ENCODE measurements at places on chromosomes 5 and 9. TPM values are rescaled to one million over a fixed set of nuclear protein-coding genes. Genes with fewer than 3 reads are reported as not detected.

GRCh38 chr5:142069606-142070399 lies 38.8 kb upstream of the NDFIP1 start:
- no peaks in the 10 kb centered on the region for H3K4me1 ChIP-seq
- H3K27ac ChIP-seq = no peak overlapping the region
- H3K4me3 ChIP-seq = no peak overlapping the region
- no peaks in the 10 kb centered on the region for H3K27me3 ChIP-seq

- no peak overlapping the region for H3K4me3 ChIP-seq
- no peak for DNase-seq
- no peaks in the 10 kb centered on the region for H3K4me1 ChIP-seq
- H3K36me3 ChIP-seq = no peaks in the 10 kb centered on the region
- H3K27me3 ChIP-seq = no peaks in the 10 kb centered on the region
- H3K27ac ChIP-seq = no peak overlapping the region
These were observed 64.0 kb downstream of the ZNF618 start for GRCh38 chr9:113940077-113940476.

The PCDHGB4 gene
- total RNA-seq = 6.4 TPM

The LRRTM2 gene
- not detected for total RNA-seq

The ANKDD1B gene
- not detected for total RNA-seq

DNA sequence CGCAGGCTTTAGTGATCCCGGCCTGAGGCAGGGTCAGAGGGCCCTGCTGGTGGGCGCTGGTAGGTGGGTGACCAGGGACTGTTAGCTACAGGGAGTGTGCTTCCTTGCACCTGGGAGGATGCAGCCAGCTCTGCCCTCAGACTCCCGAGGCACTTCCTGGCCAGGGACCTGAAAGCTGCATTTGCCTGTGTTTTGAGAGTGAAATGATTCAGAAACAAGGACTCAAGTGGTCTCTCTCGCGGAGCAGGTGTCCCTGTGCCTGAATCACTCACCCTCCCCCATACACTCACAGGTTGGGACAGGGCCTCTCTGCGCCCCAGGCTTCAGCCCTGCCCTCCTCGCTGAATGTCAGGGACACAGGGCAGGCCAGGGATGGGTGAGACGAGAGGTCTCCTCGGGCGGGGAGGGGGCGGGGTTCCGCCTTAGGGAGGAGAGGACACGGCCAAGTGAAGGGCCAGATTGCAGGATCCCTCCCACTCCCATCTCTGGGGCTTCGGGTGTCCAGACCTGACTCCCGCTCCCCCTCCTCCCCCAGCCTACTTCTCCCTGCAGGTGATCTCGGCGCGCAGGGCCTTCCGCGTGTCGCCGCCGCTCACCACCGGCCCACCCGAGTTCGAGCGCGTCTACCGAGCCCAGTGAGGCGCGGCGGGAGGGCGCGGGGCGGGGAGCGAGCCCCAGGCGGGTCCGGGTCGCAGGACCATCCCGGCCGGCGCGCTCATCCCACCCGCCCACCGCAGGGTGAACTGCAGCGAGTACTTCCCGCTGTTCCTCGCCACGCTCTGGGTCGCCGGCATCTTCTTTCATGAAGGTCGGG lies 1.5 kb downstream of the LTC4S start:
- H3K36me3 ChIP-seq = peaks cover 30% of the 10 kb centered on the region
- H3K27me3 ChIP-seq = no peaks in the 10 kb centered on the region
- peaks cover 56% of the 10 kb centered on the region for H3K4me1 ChIP-seq
- no peak for DNase-seq
- peak overlapping the region; percentile 64 for H3K4me3 ChIP-seq

GRCh38 chr9:86099701-86100364 lies 475 bp upstream of the GOLM1 start:
- peaks cover 12% of the 10 kb centered on the region for H3K4me1 ChIP-seq
- DNase-seq = peak; percentile 80
- no peaks in the 10 kb centered on the region for H3K36me3 ChIP-seq
- H3K27me3 ChIP-seq = no peaks in the 10 kb centered on the region

The KCNMB1 gene
- 0.83 TPM for total RNA-seq

- no peaks in the 10 kb centered on the region for H3K36me3 ChIP-seq
- H3K4me1 ChIP-seq = peaks cover 22% of the 10 kb centered on the region
- no peaks in the 10 kb centered on the region for H3K27me3 ChIP-seq
- no peak overlapping the region for H3K27ac ChIP-seq
These were observed 91.6 kb upstream of the NR4A3 start for GRCh38 chr9:99730062-99730461.

DNA sequence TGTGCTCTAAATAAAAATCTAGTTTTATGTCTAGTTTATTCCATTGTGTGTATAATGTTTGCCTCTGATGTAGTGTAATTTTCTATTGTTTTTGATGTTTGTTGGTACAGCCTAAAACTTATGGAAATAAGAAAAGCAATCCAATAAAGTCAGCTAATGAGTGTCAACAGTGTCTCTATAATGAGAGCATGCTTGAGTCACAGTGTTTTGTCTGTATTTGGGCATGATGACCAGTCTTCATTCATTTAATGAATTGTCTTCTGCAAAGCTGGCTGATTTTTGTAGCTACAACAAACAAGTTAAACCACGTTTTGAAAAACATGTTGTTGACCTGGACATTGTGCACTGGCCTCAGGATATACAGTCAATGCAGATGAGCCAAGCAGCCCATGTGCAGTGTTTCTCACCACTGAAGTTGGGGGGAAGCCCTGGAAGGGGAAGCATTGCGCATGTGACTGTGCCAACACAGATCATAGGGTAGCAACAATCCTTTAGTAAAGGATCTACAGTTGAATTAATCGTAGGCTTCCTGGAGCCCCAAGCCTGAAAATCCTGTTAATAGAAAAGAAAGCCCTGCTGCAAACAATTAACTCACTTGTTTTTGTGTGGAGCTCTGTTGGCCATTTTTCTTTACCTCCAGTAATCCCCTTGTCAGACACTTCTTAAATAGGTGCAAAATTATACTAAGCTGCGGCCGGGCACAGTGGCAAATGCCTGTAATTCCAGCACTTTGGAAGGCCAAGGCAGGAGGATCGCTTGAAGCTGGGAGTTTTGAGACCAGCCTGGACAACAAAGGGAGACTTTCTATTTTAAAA lies 88.0 kb downstream of the INIP start:
- H3K27me3 ChIP-seq = no peaks in the 10 kb centered on the region
- no peak overlapping the region for H3K27ac ChIP-seq
- no peak overlapping the region for H3K4me3 ChIP-seq
- H3K36me3 ChIP-seq = no peaks in the 10 kb centered on the region
- no peak for DNase-seq

The SLC27A6 gene
- 15.2 TPM for total RNA-seq

DNA sequence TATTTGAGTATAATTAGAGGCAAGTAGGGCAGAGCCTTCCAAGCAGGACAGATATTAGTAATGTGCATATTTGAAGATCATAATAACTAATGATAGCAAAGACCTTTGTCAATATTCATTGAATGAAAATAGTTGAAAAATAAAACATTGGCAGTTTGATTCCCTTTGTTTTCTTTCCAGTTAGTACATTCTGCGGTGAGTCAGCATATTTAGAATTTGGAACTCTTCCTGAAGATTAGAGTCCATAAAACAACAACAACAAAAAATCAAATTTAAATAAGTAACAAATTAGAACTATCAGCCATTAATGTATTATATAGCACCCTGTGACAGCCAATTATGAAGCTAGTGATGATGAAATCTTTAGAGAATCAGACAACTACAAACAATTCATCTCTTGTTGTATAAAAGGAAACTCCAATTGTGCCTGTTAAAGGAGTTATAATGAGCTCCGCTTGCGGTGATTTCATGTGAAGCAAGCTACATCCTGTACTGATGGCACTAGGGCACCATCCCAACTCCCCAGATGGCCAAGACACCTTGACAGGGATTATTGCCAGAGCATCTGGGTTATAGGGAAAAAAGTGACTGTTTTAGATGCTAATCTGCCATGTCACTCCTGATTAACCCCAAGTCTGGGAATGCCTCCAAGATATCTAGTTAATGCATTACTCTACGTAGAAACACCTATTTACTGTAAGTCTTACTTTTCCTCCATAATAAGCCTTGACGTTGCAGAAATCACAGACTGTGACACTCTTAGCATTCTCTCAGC lies 6.8 kb downstream of the IFNA8 start:
- DNase-seq = no peak
- no peaks in the 10 kb centered on the region for H3K27me3 ChIP-seq
- H3K4me3 ChIP-seq = no peak overlapping the region
- no peak overlapping the region for H3K27ac ChIP-seq
- H3K36me3 ChIP-seq = no peaks in the 10 kb centered on the region
- no peaks in the 10 kb centered on the region for H3K4me1 ChIP-seq

DNA sequence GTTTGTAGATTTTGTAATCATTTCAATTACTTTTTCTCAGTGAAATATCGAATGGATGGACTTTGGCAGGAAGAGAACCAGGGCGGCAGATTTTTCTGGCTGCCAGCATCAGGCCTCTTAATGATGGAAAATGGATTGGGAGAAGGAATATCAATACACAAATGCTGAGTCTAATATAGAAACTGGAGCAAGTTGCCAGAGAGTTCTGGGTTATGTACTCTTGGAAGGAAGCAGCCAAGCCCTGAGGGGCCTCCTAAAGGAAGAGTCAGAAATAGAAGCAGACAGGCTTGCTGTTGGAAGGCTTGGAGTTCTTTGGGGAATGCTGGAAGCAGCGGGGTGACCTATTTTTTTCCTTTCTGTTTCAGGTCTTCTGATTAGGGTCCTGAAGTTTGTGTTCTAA lies 428.6 kb downstream of the DMAC1 start:
- H3K27me3 ChIP-seq = no peaks in the 10 kb centered on the region
- peak overlapping the region; percentile 5 for H3K27ac ChIP-seq
- no peak overlapping the region for H3K4me3 ChIP-seq
- H3K4me1 ChIP-seq = no peaks in the 10 kb centered on the region

DNA sequence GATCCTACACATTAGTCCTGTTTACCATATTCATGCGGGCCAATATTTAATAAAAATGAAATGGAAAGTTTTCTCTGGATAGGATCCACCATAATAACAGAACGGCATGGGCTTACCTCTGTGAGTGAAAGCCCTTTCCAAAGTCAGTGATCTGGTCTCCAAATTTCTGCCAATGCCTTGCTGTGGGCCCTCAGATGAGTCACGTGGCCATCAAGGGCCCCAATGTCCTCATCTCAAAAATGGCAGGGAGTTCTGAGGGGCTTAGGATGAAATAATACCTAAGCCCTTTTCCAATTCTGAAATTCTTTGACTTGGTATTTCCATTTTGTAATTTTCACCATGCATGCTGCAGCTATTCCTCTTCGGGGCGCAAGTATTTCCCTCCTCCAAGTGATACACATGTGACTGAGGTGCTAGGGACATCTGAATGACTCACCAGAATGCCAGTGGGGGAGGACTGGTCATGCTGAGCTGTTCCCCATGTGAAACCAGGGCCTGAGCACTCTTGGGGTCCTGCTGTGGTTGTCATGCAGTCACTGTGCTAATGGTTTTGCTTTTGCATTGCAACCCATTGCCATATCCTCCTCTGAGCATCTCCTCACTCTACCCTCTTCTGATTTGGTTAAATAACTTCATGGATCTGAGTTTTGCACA lies 35.0 kb downstream of the ITK start:
- H3K27me3 ChIP-seq = no peaks in the 10 kb centered on the region
- no peak overlapping the region for H3K27ac ChIP-seq
- DNase-seq = no peak
- no peak overlapping the region for H3K4me3 ChIP-seq
- H3K4me1 ChIP-seq = peaks cover 13% of the 10 kb centered on the region
- H3K36me3 ChIP-seq = no peaks in the 10 kb centered on the region

DNA sequence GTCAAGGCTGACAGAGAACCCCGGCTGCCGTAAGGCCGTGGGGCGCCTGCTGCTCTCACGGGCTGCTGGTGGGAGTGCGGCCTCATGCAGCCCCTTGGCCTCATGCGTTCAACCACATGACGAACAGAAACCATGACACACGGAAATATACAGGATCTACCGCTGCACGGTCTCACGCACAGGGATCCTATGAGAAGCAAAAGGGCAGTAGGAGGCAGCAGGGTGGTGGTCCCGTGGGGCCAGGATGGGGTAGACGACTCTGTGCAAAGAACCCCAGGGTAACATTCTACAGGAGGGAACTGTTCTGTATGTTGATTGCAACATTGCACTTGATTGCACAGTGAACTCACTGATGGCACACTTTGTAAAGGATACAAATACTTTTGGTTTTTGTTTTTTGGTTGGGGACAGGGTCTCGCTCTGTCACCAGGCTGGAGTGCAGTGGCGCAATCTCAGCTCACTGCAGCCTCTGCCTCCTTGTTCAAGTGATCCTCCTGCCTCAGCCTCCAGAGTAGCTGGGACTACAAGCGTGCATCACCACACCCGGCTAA lies 51.6 kb downstream of the NACC2 start:
- no peaks in the 10 kb centered on the region for H3K27me3 ChIP-seq
- no peak overlapping the region for H3K27ac ChIP-seq
- DNase-seq = no peak
- H3K4me1 ChIP-seq = peaks cover 24% of the 10 kb centered on the region
- peaks cover 4% of the 10 kb centered on the region for H3K36me3 ChIP-seq

The NCS1 gene
- total RNA-seq = 26.1 TPM

The SLC45A2 gene
- 0.82 TPM for total RNA-seq

- H3K36me3 ChIP-seq = no peaks in the 10 kb centered on the region
- no peaks in the 10 kb centered on the region for H3K4me1 ChIP-seq
- no peaks in the 10 kb centered on the region for H3K27me3 ChIP-seq
- no peak for DNase-seq
- no peak overlapping the region for H3K27ac ChIP-seq
- no peak overlapping the region for H3K4me3 ChIP-seq
These were observed 208.3 kb downstream of the GABBR2 start for GRCh38 chr9:98500337-98500919.

- no peaks in the 10 kb centered on the region for H3K36me3 ChIP-seq
- H3K27me3 ChIP-seq = no peaks in the 10 kb centered on the region
- H3K27ac ChIP-seq = no peak overlapping the region
- DNase-seq = no peak
- H3K4me1 ChIP-seq = no peaks in the 10 kb centered on the region
These were observed 53.3 kb downstream of the PDE4D start for GRCh38 chr5:59840200-59840601.

The C1QTNF3 gene
- 2.0 TPM for total RNA-seq

GRCh38 chr9:131810351-131811170 lies 70.7 kb upstream of the RAPGEF1 start:
- no peaks in the 10 kb centered on the region for H3K36me3 ChIP-seq
- DNase-seq = no peak
- H3K4me3 ChIP-seq = no peak overlapping the region
- H3K27me3 ChIP-seq = no peaks in the 10 kb centered on the region
- H3K4me1 ChIP-seq = no peaks in the 10 kb centered on the region

GRCh38 chr5:179793468-179794139 lies at the start of gene LTC4S:
TSS of gene LTC4S (plus strand) at chr5:179793986. CDS start at chr5:179794081, 95 bp downstream.
- peak; percentile 88 for DNase-seq
- H3K4me3 ChIP-seq = peak within 1 kb of the TSS; percentile 3
- H3K36me3 ChIP-seq = peaks cover 16% of the 10 kb centered on the region
- peaks cover 56% of the 10 kb centered on the region for H3K4me1 ChIP-seq

GRCh38 chr5:79759436-79759835 lies 69.8 kb downstream of the CMYA5 start:
- no peak overlapping the region for H3K27ac ChIP-seq
- no peak overlapping the region for H3K4me3 ChIP-seq
- no peak for DNase-seq
- peaks cover 80% of the 10 kb centered on the region for H3K36me3 ChIP-seq
- H3K4me1 ChIP-seq = no peaks in the 10 kb centered on the region

All from right atrium auricular region (tissue), 2 donors.